Muscle of leg (tissue), 16 donors: ENCODE measurements at places on chromosomes 2 and 18.

DNA sequence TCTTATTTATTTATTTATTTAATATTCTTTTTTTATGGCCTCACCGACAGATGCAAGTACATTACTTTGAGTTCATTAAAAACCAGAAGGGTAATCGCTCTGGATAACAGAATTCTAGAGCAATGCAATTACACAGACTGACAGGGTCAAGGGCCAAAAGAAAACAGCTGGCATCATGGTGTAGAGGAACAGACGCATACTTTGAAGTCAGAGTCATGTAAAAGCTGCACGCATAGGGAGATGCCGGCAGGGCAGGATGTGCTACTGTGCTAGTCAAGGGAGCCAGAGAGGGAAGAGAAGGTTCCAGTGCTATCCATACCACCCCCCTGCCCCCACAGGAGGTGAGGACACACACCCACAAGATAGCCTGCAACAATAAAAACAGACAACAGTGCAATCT is 115.2 kb upstream of the TFCP2L1 start:
- no peak for DNase-seq
- H3K36me3 ChIP-seq = peaks cover 49% of the 10 kb centered on the region
- no peaks in the 10 kb centered on the region for H3K27me3 ChIP-seq
- no peak overlapping the region for H3K4me3 ChIP-seq

DNA sequence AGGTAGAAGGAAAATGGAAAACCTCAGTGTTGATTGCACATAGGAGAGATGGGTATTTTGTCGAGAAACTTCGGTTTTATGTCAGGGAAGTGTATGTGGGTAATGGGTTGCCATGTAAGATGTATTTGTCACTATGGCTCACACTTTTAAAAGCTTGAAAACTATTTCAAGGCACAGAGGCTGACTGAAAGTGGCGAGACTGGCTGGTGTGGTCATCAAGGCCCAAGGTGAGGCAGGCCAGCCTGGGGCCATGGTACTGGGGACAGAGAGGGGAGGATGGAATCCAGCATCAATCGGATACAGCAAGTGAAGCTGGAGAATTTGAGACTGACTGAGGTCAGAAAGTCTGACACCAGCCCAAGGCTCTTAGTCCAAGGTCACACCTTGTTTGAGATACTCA is 77.2 kb upstream of the MCFD2 start:
- peaks cover 48% of the 10 kb centered on the region for H3K36me3 ChIP-seq
- no peaks in the 10 kb centered on the region for H3K27me3 ChIP-seq
- DNase-seq = no peak
- no peak overlapping the region for H3K4me3 ChIP-seq
- H3K27ac ChIP-seq = no peak overlapping the region
- peaks cover 25% of the 10 kb centered on the region for H3K4me1 ChIP-seq

DNA sequence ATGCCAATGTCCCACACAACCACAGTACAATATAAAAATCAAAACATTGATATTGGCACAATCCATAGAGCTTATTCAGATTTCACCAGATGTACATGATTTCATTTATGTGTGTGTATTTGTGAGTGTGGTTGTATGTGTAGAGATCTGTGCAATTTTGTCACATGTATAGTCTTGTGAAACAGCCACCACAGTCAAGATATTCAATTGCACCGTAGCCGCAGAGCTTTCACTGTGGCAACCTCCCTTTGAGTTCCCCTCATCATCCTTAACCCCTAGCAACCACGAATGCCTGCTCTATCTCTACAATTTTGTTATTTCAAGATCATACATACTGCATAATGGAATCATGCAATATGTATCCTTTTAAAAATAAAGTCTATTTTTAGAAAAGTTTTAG is 391.3 kb downstream of the SETBP1 start:
- H3K27ac ChIP-seq = no peak overlapping the region
- H3K4me3 ChIP-seq = no peak overlapping the region
- H3K4me1 ChIP-seq = peaks cover 2% of the 10 kb centered on the region
- no peaks in the 10 kb centered on the region for H3K27me3 ChIP-seq

GRCh38 chr2:43212931-43213330 is 13.5 kb downstream of the ZFP36L2 start:
- H3K27ac ChIP-seq = no peak overlapping the region
- no peak overlapping the region for H3K4me3 ChIP-seq
- peak; percentile 72 for DNase-seq
- H3K4me1 ChIP-seq = peaks cover 38% of the 10 kb centered on the region

- H3K27me3 ChIP-seq = no peaks in the 10 kb centered on the region
- no peak overlapping the region for H3K27ac ChIP-seq
- H3K4me1 ChIP-seq = no peaks in the 10 kb centered on the region
- H3K36me3 ChIP-seq = no peaks in the 10 kb centered on the region
- no peak overlapping the region for H3K4me3 ChIP-seq
Observed at GRCh38 chr18:47036927-47037578, 1.6 kb upstream of the ELOA2 start.

- H3K27ac ChIP-seq = no peak overlapping the region
- H3K27me3 ChIP-seq = no peaks in the 10 kb centered on the region
- no peaks in the 10 kb centered on the region for H3K4me1 ChIP-seq
Observed at GRCh38 chr2:38634684-38635083, 31.2 kb upstream of the GALM start.

DNA sequence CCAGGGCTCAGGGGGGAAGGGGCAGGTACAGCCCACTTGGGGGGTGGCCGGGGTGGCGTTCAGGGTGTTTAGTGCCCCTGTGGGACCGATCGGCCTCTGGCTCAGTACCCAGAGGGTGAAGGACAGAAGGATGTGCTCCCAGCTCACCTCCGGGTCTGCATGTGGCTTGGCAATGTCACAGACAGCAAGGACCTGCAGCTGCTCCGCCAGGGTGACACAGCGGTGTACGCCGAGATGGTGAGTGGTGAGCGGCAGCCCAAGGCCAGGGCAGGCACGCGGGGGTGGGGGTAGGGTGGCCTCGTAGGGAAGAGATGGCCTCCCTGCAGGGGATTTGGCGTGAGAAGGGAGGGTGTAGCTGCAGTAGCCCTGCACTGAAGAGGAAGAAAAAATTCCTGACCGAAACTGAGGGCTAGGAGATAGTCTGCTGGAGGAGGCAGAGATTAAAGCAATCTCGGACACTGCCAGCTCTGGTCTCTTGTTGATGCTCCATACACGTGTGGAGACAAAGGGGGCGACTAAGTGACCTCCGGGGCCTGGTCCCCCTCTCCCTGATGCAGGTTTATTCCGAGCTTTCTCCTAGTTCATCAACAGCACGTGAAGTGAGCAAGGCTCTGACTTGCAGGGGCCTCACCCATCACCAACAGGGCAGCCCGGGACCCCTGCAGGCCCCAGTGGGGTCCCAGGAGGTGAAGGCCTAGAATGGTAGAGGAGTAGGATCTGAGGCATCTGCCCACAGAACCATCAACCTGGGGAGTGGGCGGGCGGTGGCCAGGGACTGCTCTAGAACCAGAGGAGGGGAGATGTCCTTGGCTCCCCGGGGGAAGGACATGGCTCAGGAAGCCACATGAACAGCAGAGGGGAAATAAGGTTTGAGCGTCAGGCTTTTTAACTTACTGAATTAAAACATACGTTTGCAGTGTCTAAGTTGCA is 45.4 kb downstream of the FER1L5 start:
- no peak overlapping the region for H3K27ac ChIP-seq
- H3K4me3 ChIP-seq = no peak overlapping the region
- no peaks in the 10 kb centered on the region for H3K36me3 ChIP-seq

DNA sequence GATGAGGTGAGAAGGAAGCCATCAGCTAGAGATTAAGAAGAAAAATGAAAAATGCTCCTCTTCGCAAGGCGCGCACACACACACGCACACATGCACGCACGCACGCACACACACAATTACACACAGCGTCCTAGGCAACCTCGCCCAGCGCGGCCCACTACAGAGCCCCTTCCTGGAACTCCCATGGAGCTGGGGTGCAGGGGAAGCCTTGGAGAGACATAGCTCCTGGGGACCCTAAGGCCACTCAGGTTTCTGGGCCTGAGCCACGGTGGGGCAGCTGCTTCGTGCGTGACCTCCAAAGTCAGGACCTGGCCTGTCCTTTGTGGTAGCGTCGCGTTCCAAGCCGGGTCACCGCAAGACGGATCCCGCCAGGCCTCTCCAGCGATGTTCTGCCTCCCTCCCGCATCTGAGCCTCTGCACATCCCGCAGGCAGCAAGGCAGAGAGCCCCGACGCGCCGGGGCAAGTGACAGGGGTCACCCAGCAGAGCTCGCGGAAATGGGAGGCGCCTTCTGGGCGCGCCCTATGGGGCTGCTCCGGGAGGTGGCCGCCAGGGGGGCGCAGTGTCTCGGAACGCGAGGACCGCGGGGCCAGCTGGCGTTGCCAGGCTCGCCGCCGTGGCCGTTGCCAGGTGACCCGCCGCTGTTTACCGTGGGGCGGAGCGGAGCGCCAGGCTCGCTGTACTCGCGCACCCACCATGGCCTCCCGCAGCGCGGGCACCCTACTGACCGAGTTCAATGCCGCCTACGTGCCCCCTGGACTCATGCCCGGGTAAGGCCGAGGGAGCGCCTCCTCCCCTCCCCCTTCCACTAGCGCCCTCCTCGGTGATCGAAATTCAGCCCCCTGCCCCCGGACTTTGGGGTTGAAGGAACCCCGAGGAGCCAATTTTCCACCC is 79.0 kb downstream of the CIB4 start:
- DNase-seq = peak; percentile 52
- H3K4me1 ChIP-seq = peaks cover 17% of the 10 kb centered on the region
- no peak overlapping the region for H3K27ac ChIP-seq

GRCh38 chr2:226477221-226478108 is 322.2 kb downstream of the IRS1 start:
- H3K27me3 ChIP-seq = no peaks in the 10 kb centered on the region
- no peaks in the 10 kb centered on the region for H3K36me3 ChIP-seq
- DNase-seq = peak; percentile 72
- H3K27ac ChIP-seq = peak overlapping the region; percentile 45
- H3K4me1 ChIP-seq = peaks cover 2% of the 10 kb centered on the region
- no peak overlapping the region for H3K4me3 ChIP-seq

- H3K4me1 ChIP-seq = peaks cover 17% of the 10 kb centered on the region
- H3K27ac ChIP-seq = peak overlapping the region; percentile 20
- H3K4me3 ChIP-seq = no peak overlapping the region
- H3K36me3 ChIP-seq = no peaks in the 10 kb centered on the region
- DNase-seq = peak; percentile 11
- no peaks in the 10 kb centered on the region for H3K27me3 ChIP-seq
Observed at GRCh38 chr2:9703701-9704221, 73.0 kb upstream of the YWHAQ start.

GRCh38 chr2:185862657-185863398 is 124.2 kb downstream of the FSIP2 start:
- H3K4me3 ChIP-seq = no peak overlapping the region
- H3K27ac ChIP-seq = no peak overlapping the region

GRCh38 chr2:15825276-15825980 is 114.9 kb upstream of the MYCN start:
- peak; percentile 64 for DNase-seq
- H3K36me3 ChIP-seq = no peaks in the 10 kb centered on the region
- no peak overlapping the region for H3K4me3 ChIP-seq
- H3K27ac ChIP-seq = no peak overlapping the region
- peaks cover 14% of the 10 kb centered on the region for H3K4me1 ChIP-seq
- peaks cover 7% of the 10 kb centered on the region for H3K27me3 ChIP-seq

DNA sequence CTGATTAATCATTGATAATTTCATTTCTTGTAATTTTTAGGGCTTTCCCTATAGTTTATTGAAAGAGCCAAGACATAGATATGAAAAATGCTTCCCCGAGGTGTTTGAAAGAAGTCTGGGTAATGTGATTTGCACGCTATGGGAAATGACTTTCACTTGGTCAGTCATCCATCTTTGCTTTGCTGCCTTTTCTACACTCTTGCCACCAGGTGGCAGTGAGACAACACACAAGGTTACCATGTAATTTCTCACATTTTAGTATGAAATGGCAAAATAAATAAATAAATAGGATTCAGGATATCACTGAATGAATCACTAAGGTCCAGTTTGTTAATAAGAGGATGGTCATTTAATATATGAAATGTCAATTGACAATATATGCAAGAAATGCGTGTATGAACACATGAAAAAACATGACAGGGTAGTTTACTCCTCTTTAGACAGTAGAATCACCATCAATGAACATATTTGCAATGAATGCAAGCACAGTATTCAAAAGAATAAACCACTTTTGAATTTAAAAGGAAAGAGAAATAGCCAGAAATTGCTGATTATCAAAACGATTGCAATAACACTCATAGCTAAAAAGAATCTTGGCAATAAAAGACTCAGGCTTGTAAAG is 52.2 kb upstream of the KCNH7 start:
- H3K4me3 ChIP-seq = no peak overlapping the region
- DNase-seq = peak; percentile 12
- no peaks in the 10 kb centered on the region for H3K27me3 ChIP-seq
- H3K36me3 ChIP-seq = no peaks in the 10 kb centered on the region
- no peaks in the 10 kb centered on the region for H3K4me1 ChIP-seq

DNA sequence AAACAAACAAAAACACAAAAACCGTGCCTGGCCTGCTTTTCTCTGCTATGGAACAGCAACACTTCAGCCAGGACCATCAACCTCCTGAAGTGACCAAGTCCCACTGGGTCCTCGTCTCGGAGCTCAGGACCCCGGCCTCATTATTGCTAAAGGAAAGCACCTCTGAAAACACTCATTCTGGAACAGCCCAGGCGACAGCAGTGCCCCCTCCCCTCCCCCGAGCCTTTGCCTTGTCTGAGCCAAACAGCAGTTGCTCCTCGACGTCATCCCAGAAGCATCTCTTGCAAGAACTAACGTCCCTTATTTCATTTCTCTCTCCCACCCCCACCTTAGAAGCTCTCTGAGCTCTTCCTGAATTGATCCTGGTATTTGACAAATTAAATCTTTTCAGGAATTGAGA is 27.4 kb downstream of the APCDD1 start:
- peaks cover 28% of the 10 kb centered on the region for H3K4me1 ChIP-seq
- no peak overlapping the region for H3K27ac ChIP-seq
- peaks cover 2% of the 10 kb centered on the region for H3K36me3 ChIP-seq
- H3K4me3 ChIP-seq = no peak overlapping the region

DNA sequence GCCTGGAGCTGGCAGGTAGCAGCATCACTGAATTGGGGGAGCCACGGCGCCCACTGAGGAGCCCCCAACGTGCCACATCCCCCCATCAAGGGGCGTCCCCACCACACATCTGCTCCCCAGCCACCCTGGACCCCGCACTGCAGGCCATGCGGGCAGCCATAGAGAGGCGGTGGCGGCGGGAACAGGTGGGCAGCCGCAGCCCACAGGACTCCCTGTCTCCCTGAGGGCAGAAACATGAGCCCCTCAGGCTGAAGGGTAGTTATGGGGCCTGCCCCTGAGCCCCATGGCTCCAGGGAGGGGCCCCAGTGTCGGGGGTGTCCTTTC is 26.6 kb downstream of the CROCC2 start:
- no peak overlapping the region for H3K27ac ChIP-seq
- no peak for DNase-seq
- no peaks in the 10 kb centered on the region for H3K36me3 ChIP-seq
- H3K27me3 ChIP-seq = no peaks in the 10 kb centered on the region

- H3K36me3 ChIP-seq = no peaks in the 10 kb centered on the region
- H3K4me1 ChIP-seq = no peaks in the 10 kb centered on the region
- no peak overlapping the region for H3K27ac ChIP-seq
Observed at GRCh38 chr2:33222309-33222708, 254.1 kb upstream of the RASGRP3 start.

DNA sequence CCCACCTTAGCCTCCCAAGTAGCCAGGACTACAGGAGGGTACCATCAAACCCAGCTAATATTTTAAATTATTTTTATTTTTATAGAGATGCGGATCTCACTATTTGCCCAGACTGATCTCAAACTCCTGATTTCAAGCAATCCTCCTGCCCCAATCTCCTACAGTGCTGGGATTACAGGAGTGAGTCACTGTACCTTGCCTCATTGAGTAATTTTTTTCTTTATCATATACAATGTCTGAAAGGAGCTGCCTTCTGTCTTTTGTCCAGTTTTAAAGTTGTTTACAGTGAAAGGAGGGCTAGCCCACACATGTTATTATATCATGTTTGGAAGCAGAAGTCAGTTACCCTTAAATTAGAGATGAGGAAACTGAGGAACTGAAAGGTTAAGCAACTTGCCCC is 32.5 kb downstream of the PRKRA start:
- peaks cover 4% of the 10 kb centered on the region for H3K36me3 ChIP-seq
- DNase-seq = no peak
